Myometrial cell (primary cell): ENCODE measurements at places on chromosomes 6 and 20. TPM values are rescaled to one million over a fixed set of nuclear protein-coding genes. Genes with fewer than 3 reads are reported as not detected.

The PAX1 gene
- not detected in 2 replicates for total RNA-seq

The FGD2 gene
- total RNA-seq: not detected in 2 replicates

The MOG gene
- total RNA-seq: not detected in 2 replicates

The RPN2 gene
- total RNA-seq: 381 and 391 TPM in 2 replicates

The ARFGEF3 gene
- total RNA-seq: under 0.01 TPM in 2 replicates

The RNF217 gene
- total RNA-seq: 2.6 and 9.0 TPM in 2 replicates

The PKIB gene
- total RNA-seq: under 0.01 and 0.71 TPM in 2 replicates

The CDH4 gene
- total RNA-seq: 10.6 and 13.8 TPM in 2 replicates

The TRMT11 gene
- total RNA-seq: 19.1 and 22.5 TPM in 2 replicates

The NKX2-2 gene
- total RNA-seq: not detected in 2 replicates
